AG04449 (cell line): ENCODE measurements at places on chromosomes 5 and 9.

DNA sequence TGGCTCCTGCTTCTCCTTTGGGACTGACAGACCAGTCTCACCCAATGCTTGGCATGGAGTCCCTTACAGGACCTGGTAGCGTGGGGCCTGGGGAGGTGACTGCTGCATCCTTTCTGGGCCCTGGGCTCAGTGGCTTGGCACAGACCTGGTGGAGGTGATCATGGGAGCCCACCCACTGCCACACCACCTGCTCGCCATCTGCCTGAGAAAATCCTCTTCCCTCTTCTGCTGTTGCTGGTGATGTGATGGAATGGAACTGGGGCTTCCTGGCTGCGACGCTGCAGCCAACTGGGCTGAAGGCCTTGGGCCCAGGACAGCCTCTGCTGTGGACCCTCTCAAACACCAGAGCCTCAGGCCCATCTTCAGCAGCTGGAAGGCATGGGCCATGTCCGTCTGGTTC lies 122.5 kb upstream of the PANK3 start:
- no peak for DNase-seq

- DNase-seq: no peak
These were observed 270.2 kb downstream of the FSTL4 start for GRCh38 chr5:133341915-133342710.

DNA sequence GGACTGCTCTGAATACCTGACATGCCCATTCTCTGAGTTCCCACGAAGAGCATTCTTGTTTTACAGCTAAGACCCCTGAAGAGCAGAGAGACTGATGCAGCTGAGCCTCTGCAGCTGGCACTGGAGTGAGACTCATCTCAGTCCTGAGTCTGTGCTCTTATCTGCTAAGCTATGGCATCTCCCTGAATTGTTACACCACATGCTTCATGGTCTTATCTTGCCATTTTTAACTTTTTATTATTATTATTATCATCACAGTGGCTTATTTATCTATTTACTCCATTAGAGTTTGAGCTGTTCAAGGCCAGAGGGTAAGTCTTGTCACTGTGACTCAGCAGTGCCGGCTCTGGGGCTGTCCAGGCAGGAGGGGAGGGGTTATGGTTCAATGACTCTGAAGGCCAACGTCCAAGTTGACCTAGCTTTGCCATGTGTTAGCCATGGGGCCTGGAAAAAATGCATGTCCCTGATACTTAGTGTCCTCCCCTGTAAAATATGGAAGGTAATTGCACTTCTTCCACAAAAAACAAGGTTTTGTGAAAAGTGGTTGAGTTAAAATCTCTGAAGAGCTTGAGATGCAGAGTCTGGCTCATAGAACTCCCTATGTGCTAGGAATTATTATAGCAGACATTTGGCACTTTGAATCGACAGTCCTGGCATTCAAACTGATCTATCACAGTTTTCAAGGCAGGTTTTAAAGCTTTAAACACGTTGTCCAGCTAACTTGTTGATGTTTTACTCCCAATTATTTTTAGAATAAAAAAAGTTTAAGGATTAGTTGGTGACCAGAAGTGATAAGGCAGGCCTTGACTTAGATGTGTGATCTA lies 94.6 kb downstream of the ALDH1A1 start:
- DNase-seq: no peak

DNA sequence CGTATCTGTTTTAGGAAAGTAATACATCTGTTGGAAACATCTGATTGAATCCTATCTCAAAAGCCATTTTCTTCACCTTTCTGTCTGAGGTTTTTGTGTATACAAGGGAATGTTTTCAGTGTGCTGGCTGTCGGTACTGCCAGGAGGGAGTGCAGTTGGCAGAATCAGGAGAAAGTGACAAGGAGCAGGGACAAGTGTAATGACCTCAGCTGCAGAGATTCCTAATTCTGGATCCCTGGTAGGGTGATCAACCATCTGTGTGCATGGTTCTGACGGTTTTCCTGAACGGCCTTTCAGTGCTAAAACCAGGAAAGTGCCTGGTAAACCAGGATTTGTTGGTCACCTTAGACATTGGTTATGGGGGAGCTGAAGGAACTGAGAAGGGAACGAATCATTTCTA lies 1.6 kb upstream of the GDA start:
- DNase-seq: no peak

- no peak for DNase-seq
These were observed 356.4 kb upstream of the GRAMD2B start for GRCh38 chr5:126066836-126067235.

- DNase-seq: no peak
These were observed 168.7 kb upstream of the FST start for GRCh38 chr5:53311681-53312080.

- DNase-seq: no peak
These were observed 997.5 kb downstream of the TLE4 start for GRCh38 chr9:80569236-80569635.

GRCh38 chr5:109411627-109412026 lies 1.9 kb upstream of the PJA2 start:
- DNase-seq: peak; percentile 92

DNA sequence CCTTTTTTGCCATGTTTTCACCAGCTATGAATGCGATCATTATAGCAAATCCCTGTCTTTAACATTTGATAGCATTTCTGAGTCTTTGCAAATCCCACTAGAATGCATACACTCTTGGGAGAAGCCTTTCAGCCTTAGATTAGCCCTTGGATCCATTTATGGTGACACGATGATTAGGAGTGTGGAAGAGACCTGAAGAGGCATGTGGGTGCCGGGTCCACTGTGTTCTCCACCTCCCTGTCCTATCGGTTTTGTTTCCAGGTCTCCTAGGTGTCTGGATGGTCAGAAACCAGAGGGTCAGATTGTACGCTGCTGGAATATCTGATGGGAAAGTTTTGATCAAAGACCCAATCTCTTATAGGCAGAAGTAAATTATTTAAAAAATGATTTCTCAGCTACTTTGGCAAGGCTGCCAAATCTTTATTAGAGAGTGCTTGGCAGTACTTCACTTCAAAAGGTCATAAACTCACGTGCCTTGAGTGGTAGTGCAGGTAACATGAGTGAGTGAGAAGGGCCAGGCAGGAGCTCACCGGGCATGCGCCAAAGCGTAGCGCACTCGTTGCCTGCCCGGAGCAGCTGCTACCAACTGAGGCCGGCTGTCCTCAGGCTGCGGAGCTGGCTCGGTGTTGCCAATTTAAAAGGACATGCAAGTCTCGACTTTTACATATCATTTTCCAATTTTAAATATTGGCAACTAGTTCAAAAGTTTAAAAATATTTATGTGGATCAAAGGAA lies 51.3 kb downstream of the PCSK5 start:
- no peak for DNase-seq
